Activated T-cell treated with anti-CD3 and anti-CD28 coated beads, Interleukin-2, amount 50 U/mL, for 24 hours (primary cell): ENCODE measurements at places on chromosomes 2 and 18.

GRCh38 chr2:239809391-239809790 lies 215.8 kb downstream of the NDUFA10 start:
- H3K27me3 ChIP-seq, result peaks cover 2% of the 10 kb centered on the region
- no peaks in the 10 kb centered on the region for H3K36me3 ChIP-seq
- H3K4me3 ChIP-seq, result no peak overlapping the region
- DNase-seq, result no peak

GRCh38 chr18:35032113-35032512 lies 9.1 kb upstream of the MAPRE2 start:
- no peaks in the 10 kb centered on the region for H3K27me3 ChIP-seq
- no peaks in the 10 kb centered on the region for H3K36me3 ChIP-seq
- DNase-seq, result no peak
- no peak overlapping the region for H3K27ac ChIP-seq

GRCh38 chr2:124810132-124810531 lies 785.0 kb downstream of the CNTNAP5 start:
- DNase-seq, result no peak
- H3K27me3 ChIP-seq, result no peaks in the 10 kb centered on the region
- H3K27ac ChIP-seq, result no peak overlapping the region

DNA sequence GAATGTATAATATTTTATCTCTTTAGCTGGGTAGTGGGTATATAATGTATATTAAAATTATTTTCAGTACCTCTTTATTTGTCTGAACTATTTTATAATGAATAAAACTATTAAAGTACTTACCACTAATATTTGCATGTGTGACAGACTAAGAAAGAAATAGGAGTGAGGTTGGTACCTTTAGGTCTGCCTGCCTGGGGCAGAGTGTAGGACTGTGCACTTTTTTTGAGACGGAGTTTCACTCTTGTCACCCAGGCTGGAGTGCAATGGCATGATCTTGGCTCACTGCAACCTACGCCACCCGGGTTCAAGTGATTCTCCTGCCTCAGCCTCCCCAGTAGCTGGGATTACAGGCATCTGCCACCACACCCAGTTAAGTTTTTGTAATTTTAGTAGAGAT lies 18.8 kb downstream of the NCOA1 start:
- peaks cover 6% of the 10 kb centered on the region for H3K36me3 ChIP-seq
- no peaks in the 10 kb centered on the region for H3K27me3 ChIP-seq
- H3K4me3 ChIP-seq, result no peak overlapping the region
- H3K4me1 ChIP-seq, result peaks cover 84% of the 10 kb centered on the region

- H3K36me3 ChIP-seq, result no peaks in the 10 kb centered on the region
- no peak overlapping the region for H3K27ac ChIP-seq
- H3K4me1 ChIP-seq, result no peaks in the 10 kb centered on the region
- no peak overlapping the region for H3K4me3 ChIP-seq
- no peak for DNase-seq
- no peaks in the 10 kb centered on the region for H3K27me3 ChIP-seq
Observed at GRCh38 chr2:183868707-183869106, 729.6 kb upstream of the ZNF804A start.
